ENCODE measurements at places on chromosomes 12 and 14.
A peak's percentile ranks its signal among the peaks of the same experiment; 100 is the strongest.

- DNase-seq, result no peak
Measured at GRCh38 chr14:65044596-65044959, 57.7 kb downstream of the MAX start.

GRCh38 chr12:113857371-113857770, 108.8 kb downstream of the RBM19 start:
- no peak for DNase-seq

DNA sequence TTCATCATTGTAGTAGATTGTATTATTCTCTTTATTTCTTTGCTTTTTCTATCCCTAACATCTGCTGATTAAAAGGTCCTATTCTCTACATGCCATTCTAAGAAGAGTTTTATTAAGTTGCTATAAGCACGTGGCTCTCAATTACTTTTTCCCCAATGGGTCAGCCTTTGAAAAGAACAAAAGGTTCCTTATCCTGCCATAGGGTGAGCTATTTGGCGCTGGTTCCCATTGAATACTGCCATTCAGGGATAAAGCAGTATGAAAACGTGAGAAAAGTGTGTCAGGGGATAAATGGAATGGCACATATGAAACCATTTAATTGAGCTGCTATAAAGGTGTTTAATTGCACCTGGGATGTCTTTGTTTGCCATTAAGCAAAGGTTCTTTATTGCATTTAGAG, 80.9 kb downstream of the SYNE2 start:
- DNase-seq, result no peak

- no peak for DNase-seq
Measured at GRCh38 chr14:97543221-97543620, 746.0 kb downstream of the VRK1 start.

GRCh38 chr12:1591543-1591942, 2.8 kb downstream of the FBXL14 start:
- DNase-seq, result no peak

DNA sequence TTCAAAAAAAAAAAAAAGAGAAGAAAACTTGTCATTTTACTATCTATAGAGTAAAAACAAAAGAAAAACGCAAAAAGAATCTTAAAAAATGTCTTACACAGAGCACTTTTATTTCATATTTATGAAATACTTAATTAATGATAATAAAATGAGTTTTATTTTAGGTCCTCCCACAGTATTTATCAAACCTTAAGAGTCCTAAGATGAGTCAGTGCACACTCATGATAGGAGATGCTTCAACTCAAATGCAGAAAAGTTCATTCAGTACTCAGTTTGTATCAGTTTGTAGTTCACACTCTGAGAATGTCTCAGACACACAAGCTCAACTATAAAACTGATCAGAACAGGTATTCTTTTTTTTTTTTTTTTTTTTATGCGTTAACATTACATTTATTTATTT, 41.7 kb downstream of the TRIM9 start:
- DNase-seq, result no peak

DNA sequence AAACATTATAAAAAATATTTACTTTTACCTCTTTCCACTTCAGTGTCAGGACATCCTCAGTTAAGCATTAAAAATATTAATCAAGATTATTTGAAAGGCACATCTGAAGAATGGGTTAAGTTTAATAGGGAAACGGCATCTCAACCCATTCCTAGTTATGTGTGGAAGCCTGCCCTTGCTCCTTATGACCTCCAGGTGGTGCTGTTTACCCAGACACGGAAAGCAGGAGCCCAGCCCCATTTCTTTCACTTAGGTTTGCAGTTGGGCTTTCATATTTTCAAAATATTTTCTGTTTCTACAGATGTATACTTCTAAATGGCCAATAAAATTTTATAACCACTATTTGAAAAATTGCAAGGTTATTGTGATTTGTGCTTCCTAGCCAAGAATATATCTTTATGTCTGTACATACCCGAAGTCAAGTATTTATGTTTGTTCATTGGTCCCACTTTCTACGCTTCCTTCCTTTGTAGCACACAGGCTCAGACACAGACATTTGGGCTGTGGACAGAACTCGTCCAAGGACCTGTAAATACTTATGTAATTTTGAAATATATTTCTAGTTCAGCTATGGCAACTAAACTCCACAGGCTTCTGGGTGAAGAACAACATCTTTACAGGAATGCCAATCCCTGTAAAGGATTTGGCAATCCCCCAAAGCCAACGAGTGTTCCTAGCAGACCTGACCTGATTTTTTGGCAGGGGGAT, 247.1 kb downstream of the AKAP6 start:
- DNase-seq, result peak; percentile 19

- no peak for DNase-seq
Measured at GRCh38 chr12:123903301-123904065, 69.1 kb downstream of the CCDC92 start.

DNA sequence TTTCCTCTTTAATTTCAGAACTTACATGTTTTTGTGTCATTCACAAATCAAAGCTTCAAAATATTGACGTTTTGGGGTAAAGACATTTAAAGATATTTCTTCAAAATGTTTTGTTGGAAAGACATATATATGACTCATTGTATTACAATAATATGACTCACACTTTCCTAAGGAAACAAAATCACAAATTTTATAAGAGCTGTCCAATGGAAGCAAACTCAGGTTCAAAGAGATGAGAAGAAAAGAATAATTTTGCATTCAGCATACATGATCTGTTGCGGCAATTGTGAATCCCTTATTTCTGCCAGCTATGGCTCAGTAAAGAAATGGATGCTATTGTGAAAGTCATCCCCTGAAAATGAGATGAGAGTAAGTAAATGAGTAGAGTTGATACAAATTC, 82.7 kb downstream of the GRIP1 start:
- DNase-seq, result no peak

GRCh38 chr12:19830446-19830845, 391.2 kb downstream of the AEBP2 start:
- no peak for DNase-seq

- DNase-seq, result no peak
Measured at GRCh38 chr12:118059341-118060191, 1.4 kb downstream of the WSB2 start.

DNA sequence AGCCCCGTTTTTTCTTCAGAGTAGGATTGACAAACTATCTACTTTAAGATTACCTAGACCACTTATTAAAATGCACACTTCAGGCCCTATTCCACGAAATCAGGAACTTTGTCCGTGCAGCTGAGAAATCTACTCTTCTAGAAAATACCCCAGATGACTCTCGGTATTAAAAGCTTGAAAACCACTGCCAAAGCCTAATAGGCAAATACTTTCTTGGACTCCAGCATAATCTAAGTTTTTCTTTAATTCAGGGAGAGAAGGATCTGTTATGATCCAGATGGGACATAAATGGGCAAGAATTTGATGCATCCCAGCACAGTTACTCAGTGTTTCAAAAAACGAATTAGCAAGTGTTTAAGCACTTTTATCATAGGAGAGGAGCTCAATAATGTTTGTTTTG, 94.5 kb downstream of the TMX1 start:
- no peak for DNase-seq

GRCh38 chr12:25838007-25838406, 120.5 kb upstream of the RASSF8 start:
- DNase-seq, result no peak

GRCh38 chr14:103828315-103828967, 18.9 kb downstream of the PPP1R13B start:
- DNase-seq, result no peak

- DNase-seq, result no peak
Measured at GRCh38 chr12:54164387-54165145, 24.2 kb downstream of the SMUG1 start.

DNA sequence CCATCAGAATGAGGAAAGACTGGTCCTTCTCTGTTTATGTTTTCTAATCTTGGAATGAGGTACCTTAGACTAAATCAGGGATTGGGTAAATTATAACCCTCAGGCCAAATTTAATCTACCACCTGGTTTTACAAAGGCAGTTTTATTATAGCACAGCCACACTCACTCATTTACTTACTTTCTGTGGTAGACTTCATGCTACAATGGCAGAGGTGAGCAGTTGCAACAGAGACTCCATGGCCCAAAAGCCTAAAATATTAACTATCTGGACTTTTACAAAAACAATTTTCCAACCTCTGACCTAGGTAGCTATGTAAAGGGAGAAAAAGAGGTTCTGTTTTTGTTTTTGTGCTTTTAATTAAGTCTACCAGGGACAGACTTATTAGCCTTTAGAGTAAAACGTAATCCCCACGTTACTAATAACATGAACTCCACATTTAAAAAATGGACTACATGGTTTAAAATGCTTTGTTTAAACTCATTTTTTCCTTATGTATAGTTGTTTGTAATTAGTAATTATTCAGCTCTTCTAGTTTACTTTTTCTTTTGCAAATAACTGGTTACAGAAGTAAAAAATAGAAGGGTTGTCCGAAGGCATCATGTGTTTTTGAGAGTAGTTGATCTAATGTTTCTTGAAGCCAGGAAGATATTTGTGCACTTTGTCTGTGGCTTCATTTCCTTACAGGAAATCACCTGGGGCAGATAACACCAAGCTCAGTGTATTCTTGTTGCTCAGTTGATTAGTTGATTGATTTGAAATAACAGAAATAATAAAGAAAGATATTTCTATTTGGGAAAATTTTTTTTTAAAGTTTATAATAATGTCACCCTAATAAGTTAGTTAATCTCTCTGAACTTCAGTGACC, 57.6 kb upstream of the ATP2B1 start:
- DNase-seq, result no peak

DNA sequence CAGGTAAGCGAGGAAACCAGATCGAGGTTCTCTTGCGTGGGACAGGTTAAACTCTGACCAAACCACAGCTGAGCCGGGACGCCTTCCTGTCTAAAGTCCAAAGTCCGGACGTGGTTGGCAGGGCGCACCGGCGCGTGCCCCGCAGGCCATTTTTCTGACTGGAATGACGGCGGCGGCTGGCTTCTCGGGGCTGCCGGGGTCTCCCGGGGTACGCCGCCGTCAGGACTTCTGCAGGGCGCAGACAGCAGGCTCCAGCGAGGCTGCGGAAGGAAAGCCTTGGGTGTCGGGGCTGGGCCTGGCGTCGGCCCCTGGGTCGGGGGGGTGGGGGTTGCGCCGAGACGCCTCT, 32.8 kb downstream of the MIA2 start:
- no peak for DNase-seq

DNA sequence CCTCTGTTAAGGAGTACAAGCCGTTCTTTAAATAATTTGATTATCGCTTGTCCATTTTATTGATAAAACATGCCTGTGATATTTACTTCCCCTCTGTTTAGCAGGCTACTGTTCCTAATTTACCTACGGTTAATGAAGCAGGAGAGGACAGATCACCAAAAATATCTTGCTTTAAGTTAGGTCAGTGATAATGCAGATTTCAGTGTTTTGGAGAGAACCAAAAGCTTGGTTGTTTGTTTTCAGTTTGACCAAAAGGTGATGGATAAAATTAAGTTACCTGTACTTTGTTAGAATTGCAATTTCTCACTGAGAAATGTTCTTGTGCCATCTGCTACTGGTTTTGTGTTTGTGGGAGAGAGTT, 958 bp downstream of the SPATS2 start:
- no peak for DNase-seq

DNA sequence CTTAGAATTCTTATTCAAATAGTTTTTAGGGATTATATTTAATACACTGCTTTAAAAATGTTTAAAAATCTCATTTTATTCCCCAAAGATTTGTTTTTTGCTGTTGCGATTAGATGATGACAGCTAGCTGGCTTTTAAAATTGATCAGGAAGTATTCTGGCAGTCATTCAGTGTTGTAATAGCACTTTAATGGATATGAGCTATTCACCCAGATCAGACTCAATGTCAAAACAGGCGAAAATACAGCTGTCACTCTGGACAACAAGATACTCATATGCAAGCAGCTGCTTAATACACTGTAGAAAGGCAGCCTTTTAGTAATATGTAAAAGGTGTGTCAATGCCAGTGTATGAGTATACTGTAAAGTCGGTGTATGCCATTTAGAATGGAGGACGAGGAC, 91.7 kb downstream of the NPAS3 start:
- DNase-seq, result no peak

GRCh38 chr14:92397150-92397952, 74.4 kb downstream of the SLC24A4 start:
- DNase-seq, result no peak

GRCh38 chr12:93137656-93138612, 208.8 kb upstream of the EEA1 start:
- DNase-seq, result no peak

GRCh38 chr12:26857465-26858176, 24.6 kb upstream of the ITPR2 start:
- DNase-seq, result no peak

GRCh38 chr14:92464156-92464555, 49.4 kb upstream of the RIN3 start:
- no peak for DNase-seq

Measured in activated naive CD4-positive, alpha-beta T cell treated with Interleukin-2 at 50 U/mL for 16 hours (primary cell).